ENCODE measurements at places on chromosomes 3 and 15.

GRCh38 chr3:42731476-42732195 lies 29.0 kb upstream of the HHATL start:
- DNase-seq, result no peak

- DNase-seq, result no peak
Observed at GRCh38 chr3:61646851-61647525, 85.6 kb downstream of the PTPRG start.

- DNase-seq, result no peak
Observed at GRCh38 chr3:186515125-186515524, 29.1 kb downstream of the CRYGS start.

- no peak for DNase-seq
Observed at GRCh38 chr15:72474466-72474911, 359 bp downstream of the ARIH1 start.
